ENCODE measurements at places on chromosomes 5 and 9.

DNA sequence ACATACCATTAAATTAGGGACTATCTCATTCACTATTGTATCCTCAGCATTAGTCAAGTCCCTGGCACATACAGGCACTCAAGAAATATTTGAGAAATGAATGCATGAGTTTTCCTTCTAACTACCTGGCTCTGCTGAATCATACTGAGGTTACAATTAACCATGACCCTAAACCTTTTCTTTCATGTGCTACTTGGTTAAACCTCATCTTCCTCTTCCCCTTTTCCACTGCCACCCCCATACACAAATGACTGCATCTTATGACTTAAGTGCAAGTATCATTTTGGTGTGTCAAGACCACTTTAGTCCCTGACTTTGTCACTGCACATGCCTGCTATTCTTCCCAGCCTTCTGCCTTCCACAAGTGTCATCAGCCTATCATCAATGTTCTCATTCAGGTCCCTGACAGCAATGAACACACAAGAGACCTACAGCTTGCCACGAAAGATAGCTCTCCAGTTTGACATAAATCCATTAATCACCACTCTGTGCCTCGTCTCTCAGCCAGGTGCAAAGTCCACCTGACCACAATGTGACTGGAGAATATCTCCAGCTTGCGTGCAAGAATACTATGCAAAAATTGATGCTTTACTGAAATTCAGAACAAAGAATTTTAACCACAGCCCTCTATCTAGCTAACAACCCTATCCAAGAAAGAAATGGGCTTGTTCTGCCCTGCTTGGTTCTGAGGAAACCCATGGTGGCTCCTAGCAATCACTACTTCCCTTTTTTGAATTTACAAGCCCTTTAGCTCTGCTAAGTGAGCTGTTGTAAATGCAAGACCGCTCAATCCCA lies 74.5 kb downstream of the MAPKAP1 start:
- DNase-seq = no peak

DNA sequence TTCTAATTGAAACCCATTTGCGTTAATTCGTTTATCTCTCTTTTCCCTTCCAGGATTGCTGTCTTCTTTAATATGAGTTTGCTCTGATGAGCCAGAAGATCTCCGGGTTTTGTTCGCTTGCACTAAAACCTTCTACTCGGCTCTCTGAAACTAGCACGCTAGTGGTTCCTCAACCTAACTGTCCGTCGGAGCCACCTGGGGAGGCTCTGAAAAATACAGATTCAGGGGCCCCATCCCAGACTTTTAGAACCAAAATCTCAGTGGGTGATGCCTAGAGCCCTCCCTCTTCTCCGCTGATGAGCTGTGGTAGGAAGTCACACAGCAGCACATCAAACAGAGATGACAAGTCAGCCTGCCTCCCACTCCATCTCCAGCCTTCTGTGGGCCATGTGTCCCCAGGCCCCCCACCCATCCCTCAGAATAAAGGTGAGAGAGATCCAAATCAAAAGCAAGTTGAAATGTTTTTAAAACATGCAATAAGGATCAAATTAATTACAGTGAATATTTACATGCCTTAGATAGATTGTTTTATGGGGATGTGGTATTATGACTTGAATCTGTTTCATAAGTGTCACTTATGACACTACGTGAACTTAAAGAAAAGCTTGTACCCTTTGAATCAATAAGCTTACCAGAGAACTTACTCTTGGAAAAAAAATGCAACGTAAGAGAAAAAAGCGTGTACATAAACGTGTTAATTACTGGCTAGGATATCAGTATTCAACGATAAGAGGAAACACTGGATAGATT lies 16.4 kb downstream of the FCN2 start:
- no peak for DNase-seq

- DNase-seq = no peak
Measured at GRCh38 chr5:134174841-134175839, 1.6 kb downstream of the SKP1 start.

DNA sequence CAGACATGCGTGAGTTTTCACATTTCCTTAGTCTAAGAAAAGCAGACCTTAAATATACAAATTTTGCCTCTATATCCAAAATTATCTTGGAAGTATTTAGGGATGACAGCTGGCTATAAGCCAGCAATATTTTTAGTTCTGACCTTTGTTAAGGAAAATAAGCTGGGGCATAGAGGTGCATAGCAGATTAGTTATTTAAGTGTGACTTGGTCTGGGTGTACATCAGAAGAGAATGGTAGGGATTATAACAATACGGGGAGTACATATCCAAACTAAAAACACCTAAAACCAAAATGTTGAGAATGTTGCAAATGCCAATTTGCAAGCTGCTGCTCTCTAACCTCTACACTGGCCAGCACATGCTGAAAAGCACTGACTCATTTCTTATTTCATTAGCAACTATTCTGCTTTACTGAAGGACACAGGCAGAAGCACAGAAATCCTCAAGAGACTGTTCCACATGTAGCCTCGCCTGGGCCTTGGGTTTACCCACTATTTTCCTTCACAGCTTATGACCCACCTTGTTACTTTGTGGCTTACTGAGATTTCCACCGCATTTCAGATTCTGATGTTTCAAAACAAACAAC lies 22.3 kb downstream of the LEAP2 start:
- DNase-seq = no peak

GRCh38 chr9:89405826-89406225 lies 87.5 kb downstream of the SECISBP2 start:
- no peak for DNase-seq

Data from stimulated activated CD8-positive, alpha-beta memory T cell treated with anti-CD3 and anti-CD28 coated beads, Interleukin-4, amount 100 ng/mL, for 1 hour (primary cell).